ENCODE measurements at places on chromosomes 5 and 9.

DNA sequence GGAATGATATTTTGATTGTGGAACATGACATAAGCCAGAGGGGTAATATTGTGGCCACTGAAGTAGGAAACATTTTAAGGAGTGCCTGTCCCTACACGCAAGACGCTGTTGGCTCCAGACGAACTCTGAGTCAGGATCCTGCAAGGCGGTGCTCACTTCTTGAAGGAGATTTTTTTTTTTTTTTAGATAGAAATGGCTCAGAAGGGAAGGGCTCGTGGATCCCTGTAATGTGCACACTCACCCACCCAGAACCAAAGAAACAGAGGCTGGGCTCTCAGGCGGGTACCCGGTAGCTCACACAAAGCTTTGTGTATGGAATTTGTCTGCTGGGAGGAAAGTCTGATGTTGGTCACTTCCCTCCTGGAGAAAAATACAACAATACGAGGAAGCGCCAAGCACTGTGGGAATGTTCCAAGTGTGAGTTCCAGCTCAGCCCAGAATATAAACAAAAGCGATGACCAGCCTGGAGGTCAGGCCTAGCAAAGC is 25.7 kb downstream of the RAPGEF1 start:
- DNase-seq, result no peak

- no peak for DNase-seq
Measured at GRCh38 chr5:120139039-120139438, 325.1 kb upstream of the PRR16 start.

GRCh38 chr9:99038484-99038820 is 66.5 kb upstream of the TGFBR1 start:
- DNase-seq, result no peak

DNA sequence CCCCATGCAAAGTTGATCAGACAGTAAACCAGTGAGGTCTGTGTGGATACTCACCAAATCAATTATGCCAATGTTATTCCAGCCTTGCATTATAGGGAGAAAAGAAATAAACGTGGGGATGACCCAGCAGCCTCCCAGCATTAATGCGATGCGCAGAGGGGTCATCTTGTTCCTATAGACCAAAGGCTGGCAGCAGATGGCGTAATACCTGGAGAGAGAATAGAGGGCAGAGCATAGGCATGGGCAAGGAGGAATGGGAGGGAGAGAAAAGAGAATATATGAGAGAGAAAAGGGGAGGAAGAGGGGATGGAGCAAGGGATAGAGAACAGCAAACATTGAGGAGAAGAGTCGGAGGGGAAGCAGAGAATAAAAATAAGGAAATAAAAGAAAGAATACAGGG is 131.2 kb downstream of the HTR4 start:
- DNase-seq, result no peak

GRCh38 chr9:107698779-107699178 is 209.2 kb upstream of the KLF4 start:
- DNase-seq, result no peak

GRCh38 chr5:152595405-152595804 is 190.3 kb upstream of the NMUR2 start:
- no peak for DNase-seq

- no peak for DNase-seq
Measured at GRCh38 chr5:16618138-16618897, 1.5 kb upstream of the RETREG1 start.

DNA sequence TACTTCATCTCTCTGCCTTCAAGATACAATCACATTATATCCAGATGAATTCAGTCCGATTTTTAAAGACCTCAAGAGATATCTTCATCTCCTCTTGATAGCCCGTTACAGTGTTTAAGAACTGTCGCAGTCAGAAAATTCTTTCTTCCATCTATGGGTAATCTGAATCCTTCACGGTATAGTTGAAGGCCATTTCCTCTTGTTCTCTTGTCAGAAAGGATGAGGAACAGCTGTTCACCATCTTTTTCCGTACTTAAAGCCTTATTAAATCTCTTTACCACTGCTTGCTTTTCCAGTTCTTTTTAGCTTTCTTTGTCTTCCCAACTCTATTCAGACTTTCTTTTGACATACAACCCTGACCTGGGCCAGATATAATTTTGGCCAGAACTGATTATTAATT is 121.8 kb downstream of the XRCC4 start:
- DNase-seq, result no peak

- no peak for DNase-seq
Measured at GRCh38 chr5:150781706-150782614, 3.4 kb downstream of the SMIM3 start.

DNA sequence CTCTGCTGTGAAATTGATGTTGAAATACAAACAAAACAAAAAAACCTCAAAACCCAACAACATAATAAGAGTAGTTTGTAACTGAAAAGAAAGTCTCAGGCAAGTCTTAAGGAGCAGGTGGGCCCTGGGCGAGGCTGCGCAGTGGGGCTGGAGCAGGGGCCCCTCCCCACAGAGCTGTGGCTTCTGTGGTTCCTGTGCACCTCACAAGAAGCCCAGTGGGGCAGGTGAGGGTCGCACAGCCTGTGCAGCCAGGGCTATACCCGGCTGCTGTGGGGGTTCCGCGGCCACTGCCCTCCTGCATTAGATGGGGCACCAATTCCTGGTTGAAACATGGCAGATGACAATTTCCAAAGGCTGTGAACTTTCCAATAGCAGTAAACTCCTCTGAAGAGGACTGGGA is 75.3 kb downstream of the TRIO start:
- DNase-seq, result no peak

- no peak for DNase-seq
Measured at GRCh38 chr5:159424123-159424522, 93.8 kb upstream of the IL12B start.

- DNase-seq, result no peak
Measured at GRCh38 chr5:171920765-171921391, 85.6 kb downstream of the FBXW11 start.

- peak; percentile 60 for DNase-seq
Measured at GRCh38 chr9:127388037-127388855, 8.7 kb upstream of the SLC2A8 start.

DNA sequence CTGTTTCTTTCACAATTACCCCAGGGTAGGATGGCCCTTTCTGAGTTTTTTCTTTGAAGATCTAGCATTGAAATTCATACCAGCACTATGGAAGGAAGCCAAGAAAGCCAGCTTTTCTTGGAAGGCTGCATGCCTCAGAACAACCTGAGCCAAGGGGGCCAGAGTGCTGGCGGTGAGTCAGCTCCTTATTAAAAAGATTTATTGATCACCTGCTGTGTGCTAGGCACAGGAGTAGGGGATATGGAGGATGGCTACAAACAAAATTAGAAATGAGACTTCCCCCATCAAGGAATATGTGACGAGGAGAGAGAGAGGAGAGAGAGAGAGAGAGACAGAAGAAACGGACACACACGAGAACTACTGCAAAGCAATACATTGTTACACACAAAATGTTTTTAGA is 184.6 kb upstream of the PUM3 start:
- no peak for DNase-seq

GRCh38 chr5:159531554-159532105 is 201.3 kb upstream of the IL12B start:
- DNase-seq, result no peak

- no peak for DNase-seq
Measured at GRCh38 chr5:95709967-95710650, 21.0 kb upstream of the RHOBTB3 start.

DNA sequence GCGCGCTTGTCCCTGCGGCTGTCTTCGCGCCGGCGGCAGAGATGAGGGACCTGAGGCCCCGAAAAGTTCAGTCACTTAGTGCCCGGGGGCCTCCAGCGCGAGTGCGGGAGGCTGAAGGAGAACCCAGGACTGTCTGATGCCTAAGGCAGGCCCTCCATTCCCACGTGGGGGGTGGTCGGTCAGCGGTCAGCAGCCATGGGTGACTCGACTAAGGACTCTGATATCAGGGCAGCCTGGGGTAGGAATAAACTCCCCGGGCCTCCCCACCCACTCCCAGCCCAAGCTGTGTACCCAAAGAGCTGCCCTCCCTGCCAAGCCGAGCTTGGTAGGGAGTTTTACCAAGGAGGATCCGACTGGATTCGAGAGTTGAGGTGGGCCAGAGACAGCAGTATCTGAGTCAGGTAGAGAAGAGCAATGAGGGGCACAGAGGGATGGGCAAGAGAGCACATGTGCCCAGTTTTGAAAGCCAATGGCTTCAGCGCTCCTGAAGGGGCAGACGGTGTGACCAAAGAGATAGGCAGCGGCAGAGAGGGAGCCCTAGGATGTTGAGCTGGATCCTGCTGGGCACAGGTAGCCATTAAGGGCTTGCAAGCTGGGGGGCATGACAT is 787 bp downstream of the FGFR4 start:
- DNase-seq, result no peak

DNA sequence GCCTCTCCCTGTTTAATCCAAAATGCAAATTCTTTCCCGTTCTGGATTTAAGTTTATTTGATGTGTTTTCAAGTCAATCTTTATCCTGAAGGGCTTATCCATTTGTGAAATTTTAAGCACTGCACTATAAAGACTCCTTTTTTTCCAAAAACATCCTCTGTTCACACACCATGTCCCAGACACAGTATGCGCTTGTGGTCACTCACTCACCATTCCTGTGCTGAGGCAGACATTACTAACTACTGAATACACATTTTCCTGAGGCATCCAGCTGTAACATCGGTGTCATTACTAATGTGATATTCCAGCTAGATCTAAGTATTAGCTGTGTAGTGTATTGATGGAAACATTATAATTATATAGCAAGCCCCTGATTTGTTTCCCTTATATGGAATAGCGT is 298.4 kb downstream of the KCTD16 start:
- no peak for DNase-seq

- DNase-seq, result no peak
Measured at GRCh38 chr9:126738553-126738952, 66.3 kb upstream of the ZBTB43 start.

DNA sequence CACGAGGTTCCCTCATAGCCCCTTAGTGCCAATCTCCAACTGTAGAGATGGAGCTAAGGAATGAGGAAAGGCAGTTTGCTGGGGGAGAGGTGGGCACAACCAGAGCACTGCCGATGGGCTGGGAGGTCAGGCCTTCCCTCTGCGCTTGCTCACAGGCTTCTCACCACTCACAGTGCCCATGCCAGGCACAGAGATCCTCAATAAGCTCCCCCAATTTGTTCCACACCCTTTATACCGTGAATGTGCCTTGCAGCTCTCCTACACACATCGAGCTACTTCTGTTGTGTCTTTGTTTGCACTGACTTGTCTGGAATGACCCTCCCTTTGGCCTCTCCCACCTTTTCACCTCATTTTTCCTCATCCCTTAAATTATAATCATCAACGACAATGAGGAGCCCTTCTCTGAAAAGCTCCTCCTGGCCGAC is 1.6 kb upstream of the HK3 start:
- no peak for DNase-seq

- DNase-seq, result no peak
Measured at GRCh38 chr5:30850866-30851265, 342.6 kb upstream of the CDH6 start.

- no peak for DNase-seq
Measured at GRCh38 chr5:43386960-43387362, 25.2 kb downstream of the CCL28 start.

- no peak for DNase-seq
Measured at GRCh38 chr5:158877124-158877581, 222.6 kb downstream of the EBF1 start.

- DNase-seq, result no peak
Measured at GRCh38 chr9:79980432-79980831, 408.7 kb downstream of the TLE4 start.

GRCh38 chr5:34835664-34836063 is 3.3 kb upstream of the TTC23L start:
- no peak for DNase-seq

GRCh38 chr9:8424786-8425410 is 625.3 kb upstream of the DMAC1 start:
- DNase-seq, result no peak
